ENCODE measurements at places on chromosomes 11 and 22.
A peak's percentile ranks its signal among the peaks of the same experiment; 100 is the strongest.

DNA sequence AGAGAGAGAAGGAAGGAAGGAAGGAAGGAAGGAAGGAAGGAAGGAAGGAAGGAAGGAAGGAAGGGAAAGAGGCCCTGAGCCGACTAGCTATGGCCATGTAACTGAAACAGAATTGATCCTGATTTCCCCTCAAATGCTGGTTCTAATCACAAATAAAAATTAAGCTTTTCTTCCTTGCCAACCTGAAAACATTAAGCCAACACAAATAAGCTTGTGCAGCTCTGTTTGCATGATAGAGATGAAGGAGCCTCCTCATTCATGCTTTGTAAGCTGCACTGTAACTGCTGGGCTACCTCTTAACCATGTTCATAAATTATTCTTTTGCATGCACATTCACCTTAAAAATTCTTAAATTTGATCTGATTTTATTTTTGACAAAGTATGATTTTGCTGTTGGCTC is 27.7 kb upstream of the APOL5 start:
- no peak for DNase-seq

- DNase-seq: no peak
Measured at GRCh38 chr22:36858156-36858555, 2.6 kb upstream of the NCF4 start.

- DNase-seq: no peak
Measured at GRCh38 chr22:27790376-27791158, 11.0 kb downstream of the MN1 start.

DNA sequence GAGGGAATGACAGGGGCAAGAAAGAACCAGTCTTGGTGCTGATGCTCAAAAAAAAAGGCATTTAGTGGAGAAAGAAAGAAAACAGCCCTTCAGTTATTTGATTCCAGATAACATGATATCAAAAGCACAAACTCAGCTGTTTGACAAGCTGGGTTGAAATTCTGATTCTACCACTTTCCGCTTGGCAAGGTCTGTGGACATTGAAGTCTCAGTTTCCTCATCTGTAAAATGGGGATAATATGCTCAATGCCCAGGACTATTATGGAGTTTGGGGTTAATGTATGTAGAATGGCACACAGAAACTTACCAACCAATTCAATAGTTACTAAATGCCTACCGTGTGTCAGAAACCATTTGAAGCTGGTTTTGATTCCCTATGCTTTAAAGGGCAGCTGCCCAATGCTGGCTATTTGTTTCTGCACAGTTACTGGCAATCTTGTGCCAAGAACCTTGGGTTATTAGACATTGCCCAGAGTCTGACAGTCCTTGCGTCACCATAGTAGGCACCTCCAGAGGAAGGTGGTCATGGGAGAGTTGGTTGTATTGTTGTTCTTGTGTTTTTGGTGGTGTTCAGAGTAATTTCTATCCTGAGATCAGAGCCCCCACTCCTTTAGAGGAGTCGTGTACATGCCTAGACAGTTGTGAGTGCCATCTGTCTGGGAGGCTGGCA is 19.5 kb downstream of the ELF5 start:
- DNase-seq: no peak

GRCh38 chr22:41157083-41157482 is 48.0 kb upstream of the L3MBTL2 start:
- no peak for DNase-seq

- DNase-seq: no peak
Measured at GRCh38 chr22:28025333-28025732, 106.3 kb upstream of the PITPNB start.

DNA sequence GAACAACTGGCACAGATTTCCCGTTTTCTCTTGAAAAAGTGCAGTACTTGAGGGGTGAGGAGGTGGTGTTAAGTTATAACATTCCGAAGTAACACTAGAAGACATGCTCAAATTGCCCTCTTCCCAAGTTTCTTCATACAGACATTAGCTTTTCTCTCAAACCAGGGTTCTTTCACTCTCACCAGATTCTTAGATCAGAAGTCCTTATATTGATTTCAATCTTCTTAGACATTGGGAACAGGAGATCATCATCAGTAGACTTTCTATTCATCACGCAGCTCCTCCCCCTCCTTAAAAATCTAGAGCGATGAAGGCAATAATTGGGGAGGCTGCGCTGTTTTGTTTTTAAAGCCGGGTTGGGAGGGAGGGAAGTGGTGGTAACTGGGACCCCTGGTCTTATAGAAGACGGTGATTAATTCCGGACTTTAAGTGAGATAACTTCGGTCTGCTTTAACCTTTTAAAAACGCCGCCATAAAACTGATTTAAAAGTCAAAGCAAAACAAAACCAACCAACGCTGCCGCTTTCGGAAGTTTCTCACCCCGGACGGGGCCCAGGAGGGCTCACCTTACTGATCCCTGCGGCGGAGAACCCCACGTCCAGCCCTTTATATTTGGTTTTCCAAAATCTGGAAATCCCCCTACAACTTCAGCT is 665 bp downstream of the USP28 start:
- DNase-seq: peak; percentile 11

DNA sequence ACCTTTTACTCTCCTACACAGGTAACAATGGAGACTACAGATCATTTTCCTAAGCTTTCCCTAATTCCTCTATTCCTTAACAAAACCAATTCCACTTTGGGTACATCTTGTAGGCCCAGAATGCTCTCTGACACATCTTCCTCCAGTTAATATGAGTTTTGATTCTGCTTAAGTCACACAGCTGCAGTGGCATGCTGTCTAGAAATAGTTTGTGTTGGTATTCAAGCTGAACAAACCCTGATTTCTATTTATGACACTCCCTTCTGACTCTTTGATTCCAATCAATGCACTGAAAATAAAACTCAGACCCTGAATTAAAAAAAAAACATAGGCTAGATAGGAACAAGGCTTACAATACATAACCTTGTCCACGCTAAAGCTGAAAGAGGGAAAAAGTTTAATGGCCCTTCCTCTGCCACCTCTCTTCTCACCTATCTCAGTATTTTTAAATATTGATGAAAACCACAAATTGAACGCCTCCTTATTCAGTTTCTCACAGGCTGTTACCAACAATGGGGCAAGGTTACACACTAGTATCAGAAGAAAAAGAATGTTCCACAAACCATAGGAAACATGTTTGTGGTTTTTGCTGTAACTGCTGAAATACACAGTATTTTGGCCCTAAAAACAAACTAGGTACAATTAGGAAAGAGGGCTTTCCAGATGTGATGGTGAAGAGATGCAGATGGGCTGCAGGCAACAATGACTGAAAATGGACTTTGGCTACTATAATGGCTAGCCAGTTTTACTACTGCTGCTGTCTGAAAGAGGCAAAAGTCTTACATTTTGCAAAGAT is 35.7 kb upstream of the GAB2 start:
- DNase-seq: no peak

GRCh38 chr22:19287076-19287707 is 4.3 kb downstream of the CLTCL1 start:
- no peak for DNase-seq

GRCh38 chr11:132817387-132817786 is 714.9 kb downstream of the OPCML start:
- DNase-seq: no peak

DNA sequence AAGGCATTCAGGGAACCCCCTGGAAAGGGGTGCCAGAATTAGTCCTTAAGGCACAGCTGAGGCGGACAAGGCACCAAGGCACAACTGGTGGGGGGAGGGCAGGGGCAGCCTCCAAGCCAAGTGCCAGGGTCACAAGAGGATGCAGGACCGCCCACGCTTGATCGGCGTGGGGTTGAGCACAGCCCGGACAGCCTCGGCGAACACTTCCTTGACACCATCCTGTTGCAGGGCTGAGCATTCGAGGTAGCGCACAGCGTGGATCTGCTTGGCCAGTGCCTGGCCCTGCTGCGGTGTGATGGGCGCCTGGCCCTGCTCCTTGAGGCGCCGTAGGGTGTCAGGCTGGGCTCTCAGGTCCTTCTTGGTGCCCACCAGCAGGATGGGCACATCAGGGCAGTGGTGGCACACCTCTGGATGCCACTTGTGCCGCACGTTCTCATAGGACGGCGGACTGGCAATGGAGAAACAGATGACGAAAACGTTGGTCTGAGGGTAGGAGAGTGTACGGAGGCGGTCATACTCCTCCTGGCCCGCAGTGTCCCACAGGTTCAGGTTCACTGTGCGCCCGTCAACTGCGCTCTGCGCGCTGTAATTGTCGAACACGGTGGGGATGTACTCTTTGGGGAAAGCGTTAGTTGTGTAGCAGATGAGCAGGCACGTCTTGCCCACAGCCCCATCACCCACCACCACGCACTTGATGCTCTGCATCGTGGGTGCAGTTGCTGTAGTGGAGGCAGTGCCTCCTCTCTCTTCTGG is 13.1 kb downstream of the RHOG start:
- no peak for DNase-seq

DNA sequence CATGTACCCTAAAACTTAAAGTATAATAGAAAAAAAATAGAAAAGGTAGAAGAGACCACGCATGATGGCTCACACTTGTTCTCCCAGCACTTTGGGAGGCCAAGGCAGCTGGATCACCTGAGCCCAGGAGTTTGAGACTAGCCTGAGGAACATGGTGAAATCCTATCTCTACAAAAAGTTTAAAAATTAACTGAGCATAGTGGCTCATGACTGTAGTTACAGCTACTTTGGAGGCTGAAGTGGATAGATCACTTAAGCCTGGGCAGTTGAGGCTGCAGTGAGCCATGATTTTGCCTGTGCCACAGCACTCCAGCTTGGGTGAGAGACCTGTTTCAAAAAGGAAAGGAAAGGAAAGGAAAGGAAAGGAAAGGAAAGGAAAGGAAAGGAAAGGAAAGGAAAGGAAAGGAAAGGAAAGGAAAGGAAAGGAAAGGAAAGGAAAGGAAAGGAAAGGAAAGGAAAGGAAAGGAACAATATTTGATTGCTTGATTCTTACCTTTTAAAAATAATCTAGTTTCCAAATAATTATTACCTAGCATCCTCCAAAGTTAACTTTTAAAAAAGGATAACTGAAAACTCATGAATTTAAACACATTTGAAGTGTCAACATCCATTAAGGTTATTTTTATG is 99.9 kb upstream of the PAX6 start:
- no peak for DNase-seq

GRCh38 chr11:68549789-68550484 is 89.4 kb downstream of the PPP6R3 start:
- DNase-seq: peak; percentile 8

- no peak for DNase-seq
Measured at GRCh38 chr22:35148381-35148780, 82.4 kb downstream of the ISX start.

GRCh38 chr11:75342231-75342918 is 9.1 kb downstream of the ARRB1 start:
- no peak for DNase-seq

Measured in suppressor macrophage treated with lipopolysaccharide for 4 hours (primary cell).